ENCODE measurements at places on chromosomes 5 and 9. TPM values are rescaled to one million over a fixed set of nuclear protein-coding genes. Genes with fewer than 3 reads are reported as not detected.

SEMA6A gene
- 53.5 TPM for total RNA-seq

SMC2 gene
- 94.6 TPM for total RNA-seq

PCDHGA1 gene
- total RNA-seq = 3.5 TPM

FAM169A gene
- 17.9 TPM for total RNA-seq

DNA sequence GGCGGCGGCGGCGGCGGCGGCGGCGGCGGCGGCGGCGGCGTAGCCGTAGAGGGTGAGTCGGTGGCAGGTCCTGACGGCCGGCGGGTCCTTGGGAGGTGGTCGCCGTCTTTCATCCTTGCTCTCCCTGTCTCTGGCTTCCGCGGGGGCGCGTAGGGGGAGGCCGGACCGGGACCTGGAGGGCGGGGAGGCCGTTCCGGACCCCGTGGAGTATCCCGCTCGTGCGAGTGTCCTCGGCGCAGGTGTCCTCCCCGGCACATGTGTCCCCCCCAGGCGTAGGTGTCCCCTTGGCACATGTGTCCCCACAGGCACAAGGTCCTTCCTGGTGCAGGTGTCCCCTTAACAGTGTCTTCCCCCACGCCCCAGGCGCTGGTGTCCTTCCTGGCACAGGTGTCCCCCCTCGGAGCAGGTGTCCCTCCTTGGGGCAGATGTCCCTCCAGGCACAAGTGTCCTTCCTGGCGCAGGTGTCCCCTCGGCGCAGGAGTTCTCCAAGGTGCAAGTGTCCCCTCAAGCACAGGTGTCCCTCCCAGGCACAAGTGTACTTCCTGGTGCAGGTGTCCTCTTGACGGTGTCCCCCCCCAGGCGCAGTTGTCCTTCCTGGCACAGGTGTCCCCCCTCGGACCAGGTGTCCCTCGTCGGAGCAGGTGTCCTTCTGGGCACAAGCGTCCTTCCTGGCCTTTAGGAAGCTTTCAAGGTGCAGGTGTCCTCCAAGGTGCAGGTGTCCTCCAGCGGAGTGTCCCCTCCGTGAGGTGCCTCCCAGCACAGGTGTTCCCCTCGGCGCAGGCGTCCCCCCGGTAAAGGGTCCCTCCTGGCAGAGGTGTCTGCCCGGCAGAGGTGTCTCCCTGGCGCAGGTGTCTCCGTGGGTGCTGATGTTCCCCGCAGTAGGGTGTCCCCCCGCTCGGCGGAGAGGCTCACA, 519 bp downstream of the EXOC3 start:
- DNase-seq = no peak
- H3K27me3 ChIP-seq = no peaks in the 10 kb centered on the region
- peaks cover 4% of the 10 kb centered on the region for H3K4me1 ChIP-seq
- no peak overlapping the region for H3K27ac ChIP-seq
- no peaks in the 10 kb centered on the region for H3K36me3 ChIP-seq
- peak overlapping the region; percentile 93 for H3K4me3 ChIP-seq

- H3K36me3 ChIP-seq = no peaks in the 10 kb centered on the region
- H3K27ac ChIP-seq = no peak overlapping the region
- no peaks in the 10 kb centered on the region for H3K27me3 ChIP-seq
- H3K4me3 ChIP-seq = no peak overlapping the region
- no peak for DNase-seq
Observed at GRCh38 chr5:152593388-152593787, 188.3 kb upstream of the NMUR2 start.

- peaks cover 25% of the 10 kb centered on the region for H3K36me3 ChIP-seq
- H3K4me3 ChIP-seq = no peak overlapping the region
- no peak overlapping the region for H3K27ac ChIP-seq
- DNase-seq = no peak
Observed at GRCh38 chr5:151028717-151029116, 8.3 kb downstream of the GPX3 start.

DNA sequence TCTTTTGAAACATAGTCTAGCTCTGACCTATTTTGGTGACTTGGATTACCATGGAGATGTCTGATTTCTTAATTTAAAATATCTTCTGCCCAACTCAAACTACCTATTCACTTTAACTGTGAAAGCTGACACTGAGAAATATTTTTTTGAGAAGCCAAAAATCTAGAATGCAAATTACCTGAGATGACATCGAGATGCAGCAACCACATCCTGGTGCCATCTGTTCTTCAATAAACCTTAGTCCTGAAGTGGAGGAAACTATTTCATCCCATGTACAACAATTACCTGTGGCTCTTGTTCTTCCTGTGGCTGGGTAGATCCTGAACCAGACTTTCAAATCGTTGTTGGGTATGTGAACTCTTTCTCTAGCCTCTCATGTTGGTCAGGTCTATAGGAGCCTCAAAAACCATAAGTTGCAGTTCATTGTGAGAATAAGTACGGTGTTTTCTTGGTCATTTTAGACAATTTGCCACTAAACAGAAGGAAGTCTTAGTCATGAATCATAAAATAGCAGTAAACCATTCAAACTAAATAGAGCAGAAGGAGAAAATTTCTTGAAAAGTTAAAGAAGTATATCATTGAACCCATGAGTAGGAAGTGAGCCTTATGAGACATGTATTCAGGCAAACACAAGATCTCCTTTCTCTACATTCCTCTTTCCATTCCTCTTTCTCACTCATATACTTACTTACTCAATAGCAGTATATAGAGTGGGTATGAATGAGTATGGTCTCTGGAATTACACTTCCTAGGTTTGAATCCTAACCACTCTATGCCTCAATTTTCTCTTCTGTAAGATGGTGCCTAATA, 176.0 kb downstream of the HMHB1 start:
- H3K27ac ChIP-seq = no peak overlapping the region
- no peaks in the 10 kb centered on the region for H3K4me1 ChIP-seq
- no peaks in the 10 kb centered on the region for H3K27me3 ChIP-seq
- H3K4me3 ChIP-seq = no peak overlapping the region

All from SJCRH30 (cell line).